Activated T-helper 1 cell treated with anti-CD3 and anti-CD28 coated beads, Interleukin-12 subunit alpha, Interleukin-12 subunit beta, Interleukin-2, Interleukin-4 antibody, amounts not matched to agents 30 ng/mL and 10 ng/mL and 1 ng/mL, durations not matched to agents 14 hours and 24 hours and 36 hours (primary cell): ENCODE measurements at places on chromosomes 3 and 15. TPM values are rescaled to one million over a fixed set of nuclear protein-coding genes. Genes with fewer than 3 reads are reported as not detected.

The DENND6A gene
- 23.6 and 26.2 TPM in 2 replicates for total RNA-seq

The ACOX2 gene
- not detected in 2 replicates for total RNA-seq

The CNTN3 gene
- not detected in 2 replicates for total RNA-seq

The COLQ gene
- total RNA-seq = 0.65 and 0.96 TPM in 2 replicates

The MCTP2 gene
- total RNA-seq = 93.2 and 96.0 TPM in 2 replicates

The SKOR1 gene
- 0.21 TPM in 1 of 2 replicates, not detected in the other for total RNA-seq

The CIP2A gene
- 49.7 and 54.0 TPM in 2 replicates for total RNA-seq

The RPL39L gene
- total RNA-seq = 7.5 and 8.3 TPM in 2 replicates

The SRGAP3 gene
- 0.54 and 0.61 TPM in 2 replicates for total RNA-seq

The MESP2 gene
- total RNA-seq = 0.10 TPM in 1 of 2 replicates, not detected in the other

The HDC gene
- 2.1 and 2.4 TPM in 2 replicates for total RNA-seq

The AGTR1 gene
- total RNA-seq = not detected in 2 replicates

The EIF1B gene
- 49.1 and 49.6 TPM in 2 replicates for total RNA-seq

The MBNL1 gene
- total RNA-seq = 295 and 308 TPM in 2 replicates

The ZNF774 gene
- 1.6 and 2.1 TPM in 2 replicates for total RNA-seq

The C2CD4A gene
- 0.13 and 0.17 TPM in 2 replicates for total RNA-seq

The CRABP1 gene
- not detected in 2 replicates for total RNA-seq

The ZNF860 gene
- total RNA-seq = 0.34 and 0.81 TPM in 2 replicates

The HTR3E gene
- total RNA-seq = not detected in 2 replicates

The TGM5 gene
- total RNA-seq = not detected in 2 replicates

The C3orf49 gene
- not detected in 2 replicates for total RNA-seq

The TMCO5A gene
- total RNA-seq = not detected in 2 replicates

The P2RY13 gene
- not detected in 2 replicates for total RNA-seq

The OR5K2 gene
- not detected in 2 replicates for total RNA-seq

The NEK10 gene
- total RNA-seq = 0.54 and 0.57 TPM in 2 replicates

The PLSCR5 gene
- not detected in 2 replicates for total RNA-seq

The SHQ1 gene
- total RNA-seq = 46.1 and 48.5 TPM in 2 replicates

The IGSF11 gene
- 0.18 TPM in 1 of 2 replicates, not detected in the other for total RNA-seq

The FES gene
- total RNA-seq = 45.4 and 57.1 TPM in 2 replicates

The STRIT1 gene
- total RNA-seq = not detected in 2 replicates

The LMAN1L gene
- total RNA-seq = 0.75 and 0.93 TPM in 2 replicates

The KCNMB3 gene
- total RNA-seq = 0.10 and 0.47 TPM in 2 replicates

The KNG1 gene
- not detected in 2 replicates for total RNA-seq

The GTF2E1 gene
- total RNA-seq = 25.3 and 29.2 TPM in 2 replicates

The PXYLP1 gene
- 11.6 and 12.1 TPM in 2 replicates for total RNA-seq

The MESD gene
- total RNA-seq = 29.5 and 30.2 TPM in 2 replicates

The CCDC39 gene
- total RNA-seq = not detected in 2 replicates

The MFN1 gene
- 29.5 and 37.7 TPM in 2 replicates for total RNA-seq
